CD8-positive, alpha-beta memory T cell (primary cell): ENCODE measurements at places on chromosomes 7 and 10. TPM values are rescaled to one million over a fixed set of nuclear protein-coding genes. Genes with fewer than 3 reads are reported as not detected.

WASHC2C gene
- total RNA-seq = 23.6 TPM

CALHM3 gene
- total RNA-seq = not detected

ZNF727 gene
- 0.18 TPM for total RNA-seq

NODAL gene
- not detected for total RNA-seq

DDIT4 gene
- 144 TPM for total RNA-seq

RAB19 gene
- 7.5 TPM for total RNA-seq

ASB4 gene
- total RNA-seq = not detected

MRLN gene
- total RNA-seq = not detected

IRF5 gene
- 7.8 TPM for total RNA-seq

FAM131B gene
- total RNA-seq = 2.4 TPM

MEIG1 gene
- 1.2 TPM for total RNA-seq

NPSR1 gene
- total RNA-seq = not detected

CFAP43 gene
- total RNA-seq = not detected
